ENCODE measurements at places on chromosomes 2 and 18.

DNA sequence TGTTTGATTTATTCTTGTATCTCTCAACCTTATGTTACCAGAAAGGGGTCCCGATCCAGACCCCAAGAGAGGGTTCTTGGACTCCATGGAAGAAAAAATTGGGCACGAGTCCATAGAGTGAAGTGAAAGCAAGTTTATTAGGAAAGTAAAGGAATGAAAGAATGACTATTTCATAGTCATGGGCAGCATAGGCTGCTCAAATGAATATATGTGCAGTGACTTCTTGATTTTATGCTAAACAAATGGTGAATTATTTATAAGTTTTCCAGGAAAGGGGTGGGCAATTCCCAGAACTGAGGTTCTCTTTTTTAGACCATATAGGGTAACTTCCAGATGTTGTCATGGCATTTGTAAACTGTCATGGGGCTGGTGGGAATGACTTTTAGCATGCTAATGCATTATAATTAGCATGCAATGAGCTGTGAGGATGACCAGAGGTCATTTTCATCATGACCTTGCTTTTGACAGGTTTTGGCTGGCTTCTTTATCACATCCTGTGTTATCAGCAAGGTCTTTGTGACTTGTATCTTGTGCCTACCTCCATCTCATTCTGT is 832.4 kb upstream of the CDH2 start:
- DNase-seq, result no peak

DNA sequence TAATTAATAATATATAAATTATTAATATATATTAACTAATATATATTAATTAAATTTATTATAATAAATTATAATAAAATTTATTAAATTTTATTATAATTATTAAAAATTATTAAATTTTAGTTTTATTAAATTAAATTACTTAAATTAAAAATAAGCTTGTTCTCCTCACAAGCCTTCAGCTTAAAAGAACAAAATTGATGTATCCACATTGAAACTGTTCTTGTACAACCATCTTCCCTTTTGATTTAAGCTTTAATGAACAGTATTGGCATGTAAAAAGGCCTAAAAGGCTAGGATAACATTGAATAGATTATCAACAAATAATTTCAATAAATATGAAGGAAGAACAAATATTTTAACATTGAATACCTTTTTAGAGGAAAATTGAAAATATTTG is 62.4 kb upstream of the XIRP2 start:
- DNase-seq, result no peak

DNA sequence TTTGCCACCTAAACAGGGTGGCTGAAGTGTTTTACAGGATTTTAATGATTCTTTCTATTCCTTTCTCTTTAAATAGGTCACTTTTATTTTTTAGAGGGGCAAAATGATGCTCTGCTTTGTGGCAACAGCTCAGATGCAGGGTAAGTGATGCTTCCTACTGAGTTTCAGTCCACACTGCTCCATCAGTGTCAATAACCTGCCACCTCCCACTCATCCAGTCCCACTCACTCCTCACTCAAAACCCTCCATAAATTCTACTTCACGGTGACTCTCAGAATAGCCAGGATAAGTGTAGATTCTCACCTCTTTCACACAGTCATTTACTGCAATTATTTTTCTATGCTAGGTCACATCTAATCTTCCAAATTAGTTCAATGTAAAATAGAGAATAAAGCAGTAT is 72.7 kb downstream of the SCN2A start:
- DNase-seq, result no peak

DNA sequence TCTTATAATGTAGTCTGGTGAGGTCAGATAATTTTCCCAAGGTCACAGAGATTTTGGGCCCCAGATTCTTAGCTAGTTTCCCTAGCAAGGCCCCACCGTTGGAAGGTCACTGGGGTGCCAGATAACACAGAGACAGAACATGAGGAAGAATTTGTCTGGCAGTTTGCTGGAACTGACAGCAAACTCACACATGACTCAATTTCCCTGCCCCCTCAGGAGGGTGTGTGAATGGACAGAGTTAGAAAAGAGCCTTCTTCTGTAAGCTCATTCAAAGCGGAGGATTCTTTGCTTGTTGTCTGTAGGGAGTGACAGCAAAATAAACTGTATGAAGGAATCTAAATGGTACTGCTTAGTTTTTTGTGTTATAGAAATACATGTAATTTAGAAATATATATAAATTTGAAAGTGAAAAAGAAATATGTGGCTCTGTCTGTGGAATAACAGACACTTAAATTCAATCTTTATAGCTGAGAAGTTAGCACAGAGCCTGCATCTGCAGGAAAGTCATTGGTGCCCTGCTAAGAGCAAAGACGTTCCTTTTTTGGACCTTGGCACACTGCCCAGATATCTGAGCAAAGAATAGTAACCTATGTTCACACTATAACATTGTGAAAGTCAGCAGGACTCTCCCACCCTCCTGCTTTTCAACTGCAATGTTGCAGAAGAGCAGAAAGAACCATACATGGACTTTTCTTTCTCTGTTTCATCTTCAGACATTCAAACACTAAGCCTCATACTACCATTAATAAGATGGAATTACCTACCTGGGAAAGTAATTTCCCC is 2.1 kb downstream of the MDH1 start:
- no peak for DNase-seq

DNA sequence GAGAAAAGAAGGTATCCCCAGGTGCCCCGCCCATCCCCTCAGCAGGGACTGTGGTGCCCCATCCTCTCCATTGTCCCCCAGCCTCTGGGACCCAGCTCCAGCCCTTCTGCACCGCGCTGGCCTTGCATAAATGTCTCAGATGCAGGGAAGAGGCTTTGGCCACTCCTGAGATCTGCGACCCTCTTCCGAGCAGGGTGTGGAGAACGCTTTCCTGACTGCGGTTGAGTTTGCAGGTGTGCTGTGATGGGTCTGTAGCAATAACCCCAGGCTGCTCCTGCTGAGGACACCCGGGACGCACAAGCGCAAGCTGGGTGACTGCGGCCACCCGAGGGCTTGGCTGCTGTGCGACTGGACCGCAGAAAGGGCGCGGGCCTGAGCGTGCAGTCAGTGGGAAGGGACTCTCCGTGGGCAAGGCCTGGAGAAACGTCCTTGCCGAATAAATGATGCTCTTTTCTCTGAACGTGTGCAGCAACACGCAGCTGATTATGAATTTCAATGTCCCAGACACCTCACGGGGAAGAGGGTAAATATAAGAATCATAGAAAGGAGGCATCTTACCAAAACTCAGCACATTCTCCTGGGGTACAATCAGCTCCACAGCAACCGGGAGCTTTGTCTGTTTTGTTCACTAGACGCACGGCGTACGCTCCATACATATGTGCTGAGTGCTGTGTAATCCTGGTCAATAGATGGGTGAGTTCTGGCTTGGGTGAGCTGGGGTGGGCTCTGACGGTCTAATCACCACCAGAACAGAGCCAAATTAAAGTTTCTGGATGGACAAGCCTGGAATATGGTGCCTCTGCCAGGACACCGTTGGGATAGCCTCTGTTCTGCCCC is 67.5 kb upstream of the ZNF516 start:
- no peak for DNase-seq

- no peak for DNase-seq
Measured at GRCh38 chr2:204722207-204722606, 176.9 kb downstream of the PARD3B start.

GRCh38 chr18:13302457-13303225 is 84.1 kb downstream of the LDLRAD4 start:
- DNase-seq, result no peak

Measured in activated CD4-positive, alpha-beta T cell treated with anti-CD3 and anti-CD28 coated beads, Interleukin-2, amount 50 U/mL, for 4 hours (primary cell).